ENCODE measurements at places on chromosomes 1 and 21.

DNA sequence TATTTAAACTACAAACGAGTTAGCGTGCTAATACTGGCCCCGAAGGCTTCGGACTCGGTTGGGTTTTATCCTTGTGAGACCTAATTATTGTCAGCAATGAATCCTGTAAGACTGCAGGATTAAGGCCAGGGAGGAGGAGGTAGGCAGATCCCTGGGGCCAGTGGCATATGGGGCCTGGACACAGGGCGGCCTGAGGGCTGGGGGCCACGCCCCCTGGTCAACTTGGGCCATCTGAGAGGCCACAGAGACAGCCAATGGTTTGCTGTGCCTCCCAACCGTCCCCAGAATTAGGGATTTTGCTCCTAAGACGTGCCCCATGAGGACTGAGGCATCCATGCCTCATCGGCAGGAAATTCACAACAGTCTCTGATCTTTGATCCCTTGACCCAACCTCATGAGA lies 31.1 kb upstream of the DISP3 start:
- H3K4me1 ChIP-seq, result no peaks in the 10 kb centered on the region
- H3K27ac ChIP-seq, result no peak overlapping the region
- H3K4me3 ChIP-seq, result no peak overlapping the region
- DNase-seq, result no peak
- H3K36me3 ChIP-seq, result no peaks in the 10 kb centered on the region
- no peaks in the 10 kb centered on the region for H3K27me3 ChIP-seq

GRCh38 chr1:99784809-99785255 lies 18.4 kb upstream of the FRRS1 start:
- H3K27me3 ChIP-seq, result no peaks in the 10 kb centered on the region
- H3K27ac ChIP-seq, result no peak overlapping the region
- no peaks in the 10 kb centered on the region for H3K4me1 ChIP-seq
- H3K36me3 ChIP-seq, result no peaks in the 10 kb centered on the region
- no peak for DNase-seq
- H3K4me3 ChIP-seq, result no peak overlapping the region

- peak overlapping the region; percentile 85 for H3K4me3 ChIP-seq
- H3K4me1 ChIP-seq, result peaks cover 10% of the 10 kb centered on the region
- H3K27ac ChIP-seq, result peak overlapping the region; percentile 97
- H3K36me3 ChIP-seq, result no peaks in the 10 kb centered on the region
Observed at GRCh38 chr1:203305809-203306088, 430 bp downstream of the BTG2 start.

- no peak for DNase-seq
- H3K27me3 ChIP-seq, result no peaks in the 10 kb centered on the region
- no peaks in the 10 kb centered on the region for H3K36me3 ChIP-seq
- H3K4me1 ChIP-seq, result no peaks in the 10 kb centered on the region
- no peak overlapping the region for H3K27ac ChIP-seq
Observed at GRCh38 chr1:42613803-42614131, 44.5 kb upstream of the PPIH start.

- no peaks in the 10 kb centered on the region for H3K4me1 ChIP-seq
- H3K27ac ChIP-seq, result no peak overlapping the region
- H3K36me3 ChIP-seq, result no peaks in the 10 kb centered on the region
Observed at GRCh38 chr1:147630447-147630846, 39.9 kb downstream of the ACP6 start.
